ENCODE measurements at places on chromosomes 11 and 22. TPM values are rescaled to one million over a fixed set of nuclear protein-coding genes. Genes with fewer than 3 reads are reported as not detected.

Gene ADAMTS8
- total RNA-seq, result not detected

Gene PDGFB
- total RNA-seq, result 3.9 TPM

Gene CARS1
- 126 TPM for total RNA-seq

Gene CDCA5
- total RNA-seq, result 169 TPM

Gene GNG3
- not detected for total RNA-seq

Gene C22orf31
- total RNA-seq, result not detected

Gene APOBEC3H
- 13.2 TPM for total RNA-seq
